ENCODE measurements at places on chromosomes 2 and 18. TPM values are rescaled to one million over a fixed set of nuclear protein-coding genes. Genes with fewer than 3 reads are reported as not detected.

- H3K27ac ChIP-seq: no peak overlapping the region
- DNase-seq: no peak
- no peak overlapping the region for H3K4me3 ChIP-seq
- no peaks in the 10 kb centered on the region for H3K36me3 ChIP-seq
- H3K4me1 ChIP-seq: no peaks in the 10 kb centered on the region
These were observed 3.2 kb downstream of the NT5DC4 start for GRCh38 chr2:112723995-112724394.

DNA sequence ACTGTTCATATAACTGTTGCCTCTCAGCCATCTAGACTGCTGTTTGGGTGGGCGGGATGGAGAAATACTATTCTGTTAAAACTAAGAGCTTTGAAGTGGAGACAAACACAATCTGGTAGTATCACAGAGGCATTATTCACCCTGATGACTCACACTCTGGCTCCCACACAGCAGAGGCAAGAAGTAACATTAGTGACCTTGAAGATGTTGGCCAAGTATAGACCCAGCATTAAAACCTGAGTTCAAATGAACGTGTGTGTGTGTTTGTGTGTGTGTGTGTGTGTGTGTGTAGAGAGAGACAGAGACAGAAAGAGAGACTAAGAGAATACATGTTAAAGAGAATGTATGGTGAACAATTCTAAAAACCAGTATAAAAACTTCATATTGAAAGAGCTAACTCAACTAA, 22.5 kb upstream of the ACVR1 start:
- no peaks in the 10 kb centered on the region for H3K27me3 ChIP-seq
- H3K36me3 ChIP-seq: no peaks in the 10 kb centered on the region
- H3K4me1 ChIP-seq: peaks cover 14% of the 10 kb centered on the region
- no peak for DNase-seq
- H3K4me3 ChIP-seq: no peak overlapping the region

- no peak for DNase-seq
- no peaks in the 10 kb centered on the region for H3K36me3 ChIP-seq
- H3K27ac ChIP-seq: no peak overlapping the region
- H3K4me3 ChIP-seq: no peak overlapping the region
- peaks cover 14% of the 10 kb centered on the region for H3K4me1 ChIP-seq
These were observed 143.3 kb downstream of the PXDN start for GRCh38 chr2:1601067-1601412.

DNA sequence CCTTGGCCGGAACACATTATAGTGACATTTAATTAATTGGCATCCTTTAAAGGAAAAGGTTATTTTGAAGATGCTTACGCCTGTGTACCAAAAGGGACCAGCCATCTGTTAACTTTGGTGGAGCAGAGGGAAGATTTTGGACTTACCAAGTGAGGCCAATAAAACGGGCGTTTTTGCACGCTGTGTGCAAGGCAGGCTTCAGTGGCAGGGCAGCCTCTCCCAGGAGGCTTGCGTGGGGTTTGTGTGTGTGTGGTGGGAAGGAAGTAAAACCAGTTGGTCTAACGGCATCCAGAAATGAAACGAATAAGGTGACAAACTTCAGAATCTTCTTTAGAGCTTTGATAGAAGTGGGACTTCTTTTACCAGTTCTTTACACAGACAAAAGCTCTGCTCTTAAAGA, 191.7 kb downstream of the PRKCE start:
- peaks cover 9% of the 10 kb centered on the region for H3K4me1 ChIP-seq
- no peak overlapping the region for H3K4me3 ChIP-seq
- H3K36me3 ChIP-seq: no peaks in the 10 kb centered on the region

GRCh38 chr2:226408141-226408540, 391.5 kb downstream of the IRS1 start:
- no peak overlapping the region for H3K27ac ChIP-seq
- no peak for DNase-seq
- H3K4me1 ChIP-seq: no peaks in the 10 kb centered on the region
- no peak overlapping the region for H3K4me3 ChIP-seq
- H3K36me3 ChIP-seq: no peaks in the 10 kb centered on the region

- peaks cover 3% of the 10 kb centered on the region for H3K27me3 ChIP-seq
- H3K27ac ChIP-seq: no peak overlapping the region
- no peak overlapping the region for H3K4me3 ChIP-seq
- DNase-seq: no peak
- H3K36me3 ChIP-seq: no peaks in the 10 kb centered on the region
- no peaks in the 10 kb centered on the region for H3K4me1 ChIP-seq
These were observed 63.6 kb upstream of the SIX2 start for GRCh38 chr2:45072862-45073237.

DNA sequence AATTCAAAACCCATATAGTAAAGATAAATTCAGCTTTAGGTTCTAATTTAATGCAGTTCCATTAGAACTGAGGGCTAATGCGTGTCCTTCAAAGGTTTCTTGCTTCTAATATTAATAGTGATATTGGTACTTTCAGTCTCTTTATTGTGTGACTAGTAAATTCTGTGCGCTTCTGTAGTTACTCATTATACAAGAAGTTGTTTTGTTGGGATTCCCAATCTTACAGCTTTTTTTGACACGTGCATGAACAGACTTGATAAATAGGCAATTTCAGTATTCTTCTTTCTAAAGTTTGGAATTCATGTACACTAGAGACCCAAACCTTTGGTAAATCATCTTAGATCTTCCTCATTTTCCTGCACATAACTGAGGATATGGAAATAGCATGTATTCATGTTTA, 71.8 kb downstream of the HAUS1 start:
- H3K36me3 ChIP-seq: no peaks in the 10 kb centered on the region
- no peaks in the 10 kb centered on the region for H3K27me3 ChIP-seq
- H3K27ac ChIP-seq: no peak overlapping the region
- H3K4me3 ChIP-seq: no peak overlapping the region

DNA sequence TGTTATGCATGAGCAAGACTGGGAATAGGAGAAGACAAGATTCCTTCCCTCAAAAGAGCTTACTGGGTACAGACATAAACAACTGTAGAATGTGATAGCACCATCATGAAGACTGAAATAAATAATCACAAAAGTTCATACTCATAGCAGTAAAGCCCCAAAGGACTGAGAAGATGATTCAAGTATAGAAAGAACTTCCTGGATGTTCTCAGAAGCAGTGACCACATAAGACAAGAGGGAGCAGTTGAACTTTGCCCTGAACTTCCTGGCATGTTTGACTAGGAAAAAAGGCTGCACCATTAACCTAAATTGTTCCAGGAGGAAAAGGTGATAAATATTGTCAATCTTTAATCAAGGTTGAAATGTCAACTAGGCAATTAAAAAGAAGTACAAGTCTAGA, 57.8 kb upstream of the CCDC141 start:
- no peaks in the 10 kb centered on the region for H3K27me3 ChIP-seq
- peaks cover 43% of the 10 kb centered on the region for H3K36me3 ChIP-seq
- no peak for DNase-seq
- peaks cover 5% of the 10 kb centered on the region for H3K4me1 ChIP-seq
- H3K4me3 ChIP-seq: no peak overlapping the region

DNA sequence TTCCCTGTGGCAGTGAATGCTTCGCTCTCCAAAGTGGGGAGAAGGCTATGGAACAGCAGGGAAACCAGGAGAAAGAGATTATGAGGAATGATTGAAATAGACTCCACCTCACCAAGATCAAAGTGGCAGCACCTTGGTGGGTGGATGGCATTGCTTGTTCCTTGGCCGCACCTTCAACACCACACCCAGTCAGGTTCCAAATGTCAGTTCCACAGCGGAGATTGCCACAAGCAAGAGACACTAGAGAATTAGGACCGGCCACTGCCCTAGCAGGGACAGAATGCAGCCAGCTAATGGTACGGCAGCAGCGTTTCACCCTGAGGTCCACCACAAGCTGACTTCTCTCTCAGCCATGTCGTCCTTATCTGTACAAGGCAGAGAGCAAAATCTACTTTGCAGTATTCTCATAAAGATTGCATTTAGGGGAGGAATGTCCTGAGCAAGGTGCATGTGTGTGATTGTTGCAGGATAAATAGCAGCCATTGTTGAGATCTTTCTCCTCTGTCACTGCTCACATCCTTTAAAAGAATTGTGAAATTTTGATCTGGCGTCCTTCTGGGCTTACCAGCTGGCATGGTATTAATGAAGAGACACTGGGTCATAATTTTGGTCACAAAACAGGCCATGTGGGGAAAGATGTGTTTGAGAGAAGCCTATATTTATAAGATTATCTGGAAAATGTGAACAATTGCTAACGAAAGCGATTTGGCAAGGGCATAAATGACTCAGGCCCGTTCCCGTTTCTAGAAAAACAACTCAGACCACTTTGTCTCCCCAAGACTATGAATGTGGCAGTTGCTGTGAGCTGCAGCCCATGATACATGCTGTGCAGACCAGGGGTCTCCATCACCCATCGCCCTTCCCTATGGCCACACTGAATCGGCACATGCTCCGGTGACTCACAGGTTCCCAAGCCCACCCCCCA, 228.6 kb upstream of the ID2 start:
- H3K27me3 ChIP-seq: no peaks in the 10 kb centered on the region
- no peak overlapping the region for H3K27ac ChIP-seq
- H3K4me3 ChIP-seq: no peak overlapping the region
- DNase-seq: no peak

DNA sequence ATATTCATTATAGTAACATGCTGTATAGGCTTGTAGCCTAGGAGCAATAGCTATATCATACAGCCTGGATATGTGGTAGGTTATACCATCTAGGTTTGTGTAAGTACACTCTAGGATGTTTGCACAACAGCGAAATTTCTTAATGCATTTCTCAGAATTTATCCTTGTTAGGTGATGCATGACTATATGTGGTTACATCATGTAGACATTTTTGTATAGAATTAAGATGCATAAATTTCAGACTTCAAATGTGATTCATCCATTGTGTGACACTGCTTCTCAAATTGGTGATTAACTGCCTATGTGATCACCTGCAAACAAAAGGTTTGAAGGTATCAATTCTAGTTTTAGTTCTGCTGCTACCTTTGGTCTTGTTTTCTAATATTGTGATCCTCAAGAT, 1787.0 kb upstream of the PIK3C3 start:
- H3K4me1 ChIP-seq: no peaks in the 10 kb centered on the region
- no peak for DNase-seq
- no peaks in the 10 kb centered on the region for H3K27me3 ChIP-seq
- H3K4me3 ChIP-seq: no peak overlapping the region

- no peaks in the 10 kb centered on the region for H3K36me3 ChIP-seq
- peak; percentile 76 for DNase-seq
- H3K27ac ChIP-seq: peak overlapping the region; percentile 82
- peaks cover 47% of the 10 kb centered on the region for H3K27me3 ChIP-seq
- peak overlapping the region; percentile 62 for H3K4me3 ChIP-seq
These were observed 526 bp downstream of the CHN1 start for GRCh38 chr2:175004730-175004979.

- DNase-seq: no peak
- H3K4me3 ChIP-seq: no peak overlapping the region
- no peak overlapping the region for H3K27ac ChIP-seq
- no peaks in the 10 kb centered on the region for H3K36me3 ChIP-seq
These were observed 216.8 kb downstream of the UBE2E3 start for GRCh38 chr2:181197140-181197760.

DNA sequence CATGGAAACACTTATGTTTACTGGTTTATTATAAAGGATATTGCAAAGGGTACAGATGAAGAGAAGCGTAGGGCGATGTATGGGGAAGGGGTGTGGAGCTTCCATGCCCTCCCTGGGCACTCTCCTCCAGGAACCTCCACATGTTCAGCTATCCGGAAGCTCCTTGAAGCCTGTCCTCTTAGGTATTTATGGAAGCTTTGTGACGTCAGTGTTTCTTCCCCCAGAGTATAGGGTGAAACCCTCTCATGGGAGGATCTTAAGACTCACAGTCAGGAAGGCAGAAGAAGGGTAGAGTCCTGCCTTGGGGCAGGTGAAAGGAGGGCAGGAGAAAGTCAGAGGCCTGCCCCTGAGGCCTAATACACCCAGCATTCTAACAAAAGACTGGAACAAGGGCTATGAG, 61.3 kb upstream of the CREB1 start:
- no peak overlapping the region for H3K4me3 ChIP-seq
- H3K4me1 ChIP-seq: peaks cover 3% of the 10 kb centered on the region
- DNase-seq: no peak
- H3K27ac ChIP-seq: no peak overlapping the region
- no peaks in the 10 kb centered on the region for H3K36me3 ChIP-seq

The TIGD1 gene
- 3.7 TPM for total RNA-seq

The SEMA4C gene
- 28.6 TPM for total RNA-seq

The CXCR1 gene
- total RNA-seq: 1.7 TPM

The RMDN2 gene
- total RNA-seq: 17.8 TPM

The MEIS1 gene
- total RNA-seq: 57.6 TPM
